ENCODE measurements at places on chromosomes 1 and 21.

DNA sequence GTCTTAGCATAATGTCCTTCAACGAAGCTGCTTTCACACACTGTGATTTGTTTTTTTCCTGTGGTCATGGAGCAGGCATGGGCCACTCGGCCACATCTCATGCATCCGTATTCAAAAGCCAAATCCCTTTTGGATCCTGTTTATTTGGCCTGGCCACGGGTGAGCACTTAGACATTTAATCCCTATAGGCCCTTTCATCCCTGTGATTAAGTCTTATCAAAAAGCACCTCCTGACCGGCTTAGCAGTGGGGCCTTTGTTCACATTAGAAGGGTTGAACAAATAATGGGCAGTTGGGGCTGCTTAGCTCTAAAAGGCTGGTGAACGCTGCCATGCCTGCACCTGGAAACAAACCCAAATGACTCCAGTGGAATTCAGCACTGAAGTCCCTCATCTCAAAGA lies 2.0 kb downstream of the KCNE2 start:
- no peak for DNase-seq

- no peak for DNase-seq
Measured at GRCh38 chr1:66532214-66532613, 1.7 kb upstream of the SGIP1 start.

DNA sequence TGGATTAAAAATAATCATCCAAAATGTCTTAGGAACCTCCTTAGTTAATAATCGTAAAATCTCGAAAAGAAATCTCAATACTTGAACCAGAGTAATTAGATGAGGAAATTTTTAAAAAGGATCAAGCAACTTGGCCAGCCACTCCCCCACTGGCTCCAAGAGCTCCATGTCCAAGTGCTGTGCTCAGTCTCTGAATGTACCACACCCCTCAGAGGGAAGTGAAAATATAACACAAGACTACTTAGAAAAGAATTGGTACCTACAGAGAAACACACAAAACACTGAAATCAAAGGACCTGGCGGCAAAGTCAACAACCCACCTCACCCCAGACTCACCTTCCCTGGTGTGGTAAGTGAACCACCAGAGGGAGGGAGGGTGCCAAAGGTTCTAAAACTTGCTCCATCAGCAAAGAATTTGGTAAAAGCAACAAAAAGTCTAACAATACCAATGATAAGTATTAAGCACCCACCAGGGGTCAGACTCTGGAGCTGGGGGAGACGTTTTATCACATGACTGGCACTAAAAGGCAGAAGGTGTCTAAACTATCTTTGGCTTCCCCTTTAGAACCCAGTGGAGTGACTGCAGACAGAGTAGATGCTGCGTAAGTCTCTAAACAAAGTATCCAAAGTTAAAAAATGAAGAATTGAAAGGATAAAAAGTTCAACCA lies 14.0 kb downstream of the LBR start:
- DNase-seq = no peak

DNA sequence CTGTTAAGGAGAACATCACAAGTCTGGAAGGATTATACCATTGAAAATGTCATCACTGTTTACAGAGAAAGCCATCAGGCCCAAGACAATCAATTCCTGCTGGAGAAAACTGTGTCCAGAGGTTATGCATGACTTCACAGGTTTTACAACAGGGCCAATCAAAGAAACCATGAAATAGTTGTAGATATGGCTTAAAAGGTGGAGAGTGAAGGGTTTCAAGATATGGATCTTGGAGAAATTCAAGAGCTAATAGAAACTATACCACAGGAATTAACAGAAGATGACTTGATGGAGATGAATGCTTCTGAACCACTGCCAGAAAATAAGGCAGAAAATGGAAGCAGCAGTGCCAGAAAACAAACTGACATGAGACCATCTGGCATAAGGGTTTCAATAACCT lies 30.2 kb downstream of the USP1 start:
- DNase-seq = no peak

DNA sequence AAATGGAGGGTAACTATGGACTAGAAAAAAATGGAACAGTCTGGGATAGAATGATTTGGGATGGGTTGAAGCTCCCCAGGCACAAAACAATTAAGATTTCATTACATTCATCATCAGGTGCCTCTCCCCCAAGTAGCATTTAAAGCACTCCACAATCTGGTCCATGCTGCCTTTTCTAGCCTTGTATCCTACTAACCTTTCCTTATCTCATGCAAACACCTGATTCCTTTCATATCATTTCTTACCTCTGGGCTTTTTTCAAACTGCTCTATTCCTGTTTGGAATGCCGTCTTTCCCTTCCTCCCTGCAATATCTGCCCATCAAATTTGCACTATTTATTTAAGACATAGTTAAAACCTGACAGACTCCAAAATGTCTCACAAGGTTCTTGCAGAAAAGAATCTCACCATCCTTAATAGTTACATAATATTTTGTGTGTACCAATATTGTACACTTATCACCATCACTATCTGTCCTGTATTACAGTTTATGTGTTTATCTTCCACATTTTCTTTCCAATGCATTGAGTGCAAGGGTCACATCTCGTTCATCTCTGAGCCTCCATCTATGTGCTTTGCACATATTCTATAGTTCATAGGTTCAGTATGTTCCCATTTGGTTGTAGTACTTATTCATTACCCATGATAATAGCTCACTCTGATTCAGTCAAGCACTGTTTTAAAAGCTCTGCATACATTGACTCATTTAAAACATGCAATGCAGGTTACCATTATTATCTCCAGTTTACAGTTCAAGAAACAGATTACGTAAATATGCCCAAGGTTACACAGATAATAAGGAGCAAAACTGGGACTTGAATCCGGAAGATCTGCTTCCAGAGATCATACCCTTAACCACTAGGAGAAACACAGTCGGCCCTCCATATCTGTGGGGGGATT lies 16.1 kb upstream of the SHCBP1L start:
- DNase-seq = no peak

GRCh38 chr1:94769551-94769950 lies 50.6 kb upstream of the SLC44A3 start:
- no peak for DNase-seq

DNA sequence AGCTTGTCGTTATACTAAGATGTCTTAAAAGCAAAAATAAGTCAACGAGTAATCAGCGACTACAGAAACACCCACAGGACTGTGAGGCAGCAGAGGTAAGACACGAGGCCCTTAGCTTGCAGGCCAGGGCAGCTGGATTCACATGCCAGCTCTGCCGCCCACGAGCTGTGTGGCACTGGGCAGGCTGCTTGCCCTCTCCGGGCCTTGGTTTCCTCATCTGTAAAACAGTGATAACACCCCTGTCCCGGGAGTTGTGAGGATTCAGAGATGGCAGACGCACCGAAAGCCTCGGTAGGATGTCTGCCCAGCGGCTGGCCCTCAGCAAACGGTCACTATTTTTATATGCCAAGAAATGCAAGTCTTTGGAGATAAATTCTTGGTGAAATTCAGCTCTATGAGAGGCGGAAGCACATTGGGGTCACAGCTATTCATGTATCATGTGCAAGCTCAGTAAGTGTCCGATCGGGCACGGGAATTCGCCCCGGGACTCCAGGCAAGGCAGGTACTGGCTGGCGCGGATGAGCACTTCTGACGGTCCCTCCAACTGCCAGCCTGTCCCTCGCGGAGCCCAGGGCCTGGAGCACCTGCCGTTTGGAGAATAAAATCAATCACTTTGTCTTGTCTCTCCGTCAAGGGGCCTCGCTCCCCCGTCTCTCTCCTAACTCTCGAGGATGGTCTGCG lies 1.1 kb downstream of the C2CD2 start:
- no peak for DNase-seq
